ENCODE measurements at places on chromosomes 2 and 18.

DNA sequence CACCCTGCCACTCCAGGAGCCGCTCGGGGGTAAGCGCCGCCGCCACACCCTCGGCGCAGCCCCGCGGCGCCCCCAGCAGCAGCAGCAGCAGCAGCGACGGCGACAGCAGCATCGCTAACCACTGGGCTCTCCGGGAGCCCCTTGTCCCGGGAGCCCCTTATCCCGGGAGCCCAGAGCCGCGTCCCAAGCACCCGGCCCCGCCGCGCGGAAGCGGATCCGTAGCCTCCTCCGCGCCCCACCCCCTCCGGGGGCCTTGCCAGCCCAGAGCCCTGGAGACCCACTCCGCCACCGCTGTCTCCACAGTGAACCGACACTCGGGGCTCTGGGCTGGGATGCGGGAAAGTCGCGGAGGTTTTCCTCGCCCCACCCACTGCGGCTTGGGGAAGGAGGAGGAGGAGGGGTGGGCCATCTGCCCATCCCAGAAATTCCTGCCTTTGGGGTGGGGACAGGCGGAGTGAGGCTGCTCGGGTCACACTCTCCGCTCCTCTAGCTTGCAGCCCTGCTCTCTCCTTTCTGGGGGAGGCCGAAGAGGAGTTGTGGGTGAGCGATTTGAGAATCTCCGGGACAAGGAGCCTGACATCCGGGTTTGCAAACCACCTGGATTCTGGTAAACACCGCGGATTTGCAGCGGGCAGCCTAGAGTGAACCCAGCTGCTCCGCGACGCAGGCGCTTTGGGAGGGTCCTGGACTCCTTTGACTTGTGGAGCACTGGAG lies at the start of gene PLA2R1:
TSS of gene PLA2R1 (minus strand) at position 324 of the 714 bp plus-strand sequence. CDS start at position 112, 212 bp downstream.
- ATAC-seq, result peak; percentile 23

GRCh38 chr2:72731116-72731515 lies 94.7 kb downstream of the EXOC6B start:
- no peak for ATAC-seq

DNA sequence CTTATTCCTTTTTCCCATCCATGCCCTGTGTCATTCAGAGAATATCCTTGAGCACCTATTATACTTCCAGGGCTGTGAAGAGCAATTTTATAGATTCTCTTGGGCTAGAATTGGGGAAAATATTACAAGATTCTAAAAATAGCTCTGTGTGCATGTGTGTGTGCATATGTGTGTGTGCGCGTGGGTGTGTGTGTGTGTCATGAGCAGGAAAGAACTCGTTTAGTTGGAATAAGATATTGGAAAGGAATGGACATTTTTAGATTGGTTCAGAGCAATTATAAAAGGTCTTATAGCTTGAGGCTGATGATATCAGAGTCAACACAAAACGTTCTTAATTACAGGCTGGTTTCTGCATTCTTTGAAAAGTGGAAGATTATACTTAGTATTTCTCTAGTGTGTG lies 212.1 kb upstream of the COPS8 start:
- no peak for ATAC-seq

- ATAC-seq, result no peak
These were observed 260.5 kb downstream of the C1D start for GRCh38 chr2:67802291-67802690.

DNA sequence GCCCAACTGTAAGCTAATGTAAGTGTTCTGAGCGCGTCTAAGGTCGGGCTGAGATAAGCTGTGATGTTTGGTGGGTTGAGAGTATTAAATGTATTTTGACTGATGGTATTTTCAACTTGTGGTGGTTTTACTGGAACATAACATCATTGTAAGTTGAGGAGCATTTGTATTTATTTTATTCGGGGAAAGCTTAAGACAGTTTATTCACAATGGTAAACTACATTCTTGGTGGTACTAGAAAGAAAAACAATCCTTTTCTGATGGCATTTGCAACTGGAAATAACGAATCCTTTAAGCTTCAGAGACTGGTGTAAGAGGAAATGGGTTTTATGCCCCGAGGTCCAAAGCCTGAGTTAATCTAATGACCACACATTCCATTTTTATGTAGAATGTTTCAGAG lies 283.3 kb upstream of the NETO1 start:
- ATAC-seq, result no peak

DNA sequence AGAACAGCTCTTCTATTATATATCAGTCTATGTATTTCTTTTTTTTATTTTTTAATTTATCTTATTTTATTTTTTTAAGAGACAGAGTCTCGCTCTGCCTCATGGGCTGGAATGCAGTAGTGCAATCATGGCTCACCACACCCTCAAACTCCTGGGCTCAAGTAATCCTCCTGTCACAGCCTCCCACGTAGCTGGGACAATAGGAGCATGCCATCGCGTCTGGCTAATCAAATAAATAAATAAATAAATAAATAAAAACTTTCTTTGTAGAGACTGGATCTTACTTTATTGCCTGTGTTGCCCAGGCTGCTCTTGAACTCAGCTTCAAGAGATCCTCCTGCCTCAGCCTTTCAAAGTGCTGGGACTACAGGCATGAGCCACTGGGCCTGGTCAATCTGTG lies 117.0 kb downstream of the RBMS1 start:
- no peak for ATAC-seq

GRCh38 chr2:176679061-176679669 lies 409.9 kb downstream of the MTX2 start:
- ATAC-seq, result no peak

DNA sequence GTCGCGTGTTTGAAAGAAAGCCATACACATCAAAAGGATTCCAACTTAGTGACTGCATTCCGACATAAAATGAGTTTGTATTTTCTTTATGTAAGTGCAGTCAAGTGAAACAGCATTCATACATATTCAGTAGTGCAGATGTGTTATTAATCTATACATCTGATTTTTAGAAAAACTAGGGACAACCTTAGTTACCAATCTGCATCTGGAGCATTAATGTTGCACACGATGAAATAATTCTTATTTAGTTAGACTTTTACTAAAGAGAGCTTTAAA lies 1.9 kb downstream of the GORASP2 start:
- ATAC-seq, result no peak

- no peak for ATAC-seq
These were observed 29.3 kb upstream of the DCC start for GRCh38 chr18:52310651-52311050.

DNA sequence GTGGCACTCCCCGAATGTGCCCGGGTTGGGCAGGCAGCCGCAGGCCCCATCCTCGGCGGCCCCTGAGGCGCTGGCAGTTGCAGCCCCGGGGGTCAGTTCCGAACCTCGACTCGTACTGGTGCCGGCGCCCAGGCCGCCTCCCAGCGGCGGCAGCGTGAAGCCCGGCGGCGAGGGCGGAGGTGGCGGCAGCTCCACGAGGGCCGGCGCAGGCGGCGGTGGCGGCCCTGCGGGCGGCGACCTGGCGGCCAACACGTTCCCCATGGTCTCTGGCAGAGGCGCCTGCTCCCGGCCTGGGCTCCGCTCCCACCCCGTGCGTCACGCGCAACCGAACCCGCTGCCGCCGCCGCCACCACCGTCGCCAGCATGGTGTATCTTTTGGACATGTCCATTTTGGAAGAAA lies 196.3 kb downstream of the CCDC74A start:
- no peak for ATAC-seq

GRCh38 chr2:104734937-104735586 lies 118.9 kb upstream of the POU3F3 start:
- no peak for ATAC-seq

GRCh38 chr2:39547811-39548719 lies 111.0 kb upstream of the MAP4K3 start:
- ATAC-seq, result no peak

DNA sequence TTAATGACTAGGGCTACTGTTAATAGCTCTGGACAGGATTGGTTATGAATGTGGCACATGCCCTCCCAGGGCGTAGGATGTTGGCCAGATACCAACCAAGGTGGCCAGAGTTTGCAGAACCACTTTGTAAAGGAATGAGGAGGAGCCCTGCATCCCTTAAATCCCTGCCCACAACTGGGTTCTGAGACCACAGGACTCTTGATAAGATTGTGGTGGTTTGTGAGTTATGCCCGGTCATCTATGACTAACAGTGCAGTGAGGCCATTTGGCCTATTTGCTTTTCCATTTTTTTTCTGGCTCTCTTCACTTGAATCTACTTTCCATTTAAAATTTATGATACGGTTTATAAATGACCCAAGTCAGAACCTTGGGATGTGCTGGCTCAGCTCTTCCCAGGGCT lies 294.5 kb downstream of the PRKCE start:
- ATAC-seq, result no peak

DNA sequence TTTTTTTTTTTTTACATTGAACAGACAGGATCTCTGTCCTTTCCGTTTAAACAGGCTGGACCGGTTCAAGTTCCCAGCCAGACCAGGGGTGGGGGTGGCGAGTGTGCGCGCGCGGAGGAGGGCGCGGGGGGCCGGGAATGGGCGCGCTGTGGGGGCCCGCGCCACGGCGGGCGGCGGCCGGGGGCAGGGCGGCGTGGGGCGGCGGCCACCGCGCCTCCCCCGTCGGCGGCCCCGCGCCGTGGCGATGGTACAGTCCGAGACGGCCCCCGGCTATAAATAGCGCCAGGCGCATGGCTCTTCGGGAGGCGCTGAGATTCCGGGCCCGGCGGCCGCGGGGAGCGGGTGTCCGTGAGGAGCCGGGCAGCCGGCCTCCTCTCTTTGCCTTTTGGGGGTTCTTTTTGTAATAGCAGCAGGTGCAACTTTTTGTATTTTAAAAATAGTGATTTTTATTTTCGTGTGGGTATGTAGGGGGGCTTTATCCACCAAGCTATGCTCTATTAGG lies 430 bp upstream of the CELF4 start:
- no peak for ATAC-seq

- no peak for ATAC-seq
These were observed 303.1 kb upstream of the FBXO11 start for GRCh38 chr2:48209214-48209885.

GRCh38 chr2:160257743-160258491 lies 57.8 kb upstream of the ITGB6 start:
- ATAC-seq, result no peak

- ATAC-seq, result no peak
These were observed 68.2 kb downstream of the ZSWIM2 start for GRCh38 chr2:186780701-186781316.

DNA sequence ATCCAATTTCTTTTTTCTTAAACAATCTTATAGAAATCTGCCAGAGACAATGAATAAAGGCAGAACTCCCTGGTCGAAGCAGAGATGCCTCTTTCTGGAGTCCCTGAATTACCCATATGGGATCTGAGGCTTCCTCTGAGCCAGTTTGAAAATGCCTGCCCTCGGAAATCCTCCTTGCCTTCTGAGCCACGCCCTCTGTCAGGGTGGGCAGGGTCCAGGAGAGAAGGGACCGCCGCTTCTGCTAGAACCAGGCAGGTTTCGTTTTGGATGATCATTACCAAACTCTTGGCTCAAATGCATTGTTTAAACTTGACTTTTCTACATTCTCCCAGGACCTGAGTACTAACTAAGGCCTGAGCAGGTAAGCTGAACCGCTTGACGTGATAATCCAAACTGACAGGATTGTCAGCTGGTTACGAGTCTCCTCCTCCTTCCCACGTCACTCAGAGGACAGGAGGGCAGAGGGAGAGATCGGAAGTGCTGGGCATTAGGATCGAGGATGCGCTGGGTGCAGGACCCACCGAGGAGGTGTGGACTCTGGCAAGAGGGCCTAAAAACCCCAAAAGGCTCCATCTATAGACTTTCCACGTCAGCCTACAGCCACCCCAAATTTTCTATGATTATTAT lies 128.4 kb downstream of the KLHL29 start:
- ATAC-seq, result no peak

- no peak for ATAC-seq
These were observed 177.1 kb upstream of the HDAC4 start for GRCh38 chr2:239577935-239578334.

DNA sequence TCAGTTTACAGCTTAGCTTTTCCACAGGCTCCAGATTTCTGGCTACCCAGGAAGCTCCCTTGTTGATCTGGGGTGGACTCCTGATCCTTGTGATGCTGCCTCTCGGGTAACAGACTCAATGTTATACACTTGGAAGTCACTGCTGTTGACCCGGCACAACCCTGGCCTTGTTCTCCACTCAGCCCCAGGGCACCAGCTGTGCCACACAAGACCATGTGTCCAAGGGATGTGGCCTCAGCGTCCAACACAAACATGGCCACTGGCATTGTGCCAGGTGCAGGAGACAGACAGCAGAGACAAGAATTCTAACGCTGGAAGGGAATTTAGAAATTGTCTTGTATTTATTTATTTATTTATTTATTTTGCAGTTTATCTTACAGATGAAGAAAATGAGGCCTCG lies 39.0 kb upstream of the PPP4R1 start:
- ATAC-seq, result no peak

DNA sequence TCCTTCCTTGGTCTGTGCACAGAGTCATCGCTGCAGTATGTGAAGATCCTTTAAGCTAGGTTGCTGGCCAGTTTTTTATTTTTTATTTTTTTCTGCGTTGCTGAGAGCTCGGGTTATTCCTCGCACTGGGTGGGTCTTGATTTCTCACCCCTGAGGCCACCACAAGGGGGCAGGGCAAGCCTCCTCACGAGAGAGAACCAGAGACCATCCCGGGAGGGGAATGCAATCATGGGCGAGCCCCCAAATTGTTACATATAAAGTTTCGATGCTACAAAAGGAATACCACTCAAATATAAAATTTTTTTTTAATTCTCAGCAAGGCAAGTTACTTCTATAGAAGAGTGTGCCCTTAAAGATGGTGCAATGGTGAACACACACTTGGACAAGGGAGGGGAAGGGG lies 24.9 kb downstream of the HTR2B start:
- ATAC-seq, result no peak

- ATAC-seq, result peak; percentile 49
These were observed 622.5 kb downstream of the RNF144A start for GRCh38 chr2:7539760-7540159.

- ATAC-seq, result no peak
These were observed 24.7 kb upstream of the CELF4 start for GRCh38 chr18:37590346-37590745.

- ATAC-seq, result peak; percentile 82
These were observed 54.0 kb downstream of the HRH4 start for GRCh38 chr18:24514439-24514838.

- peak; percentile 77 for ATAC-seq
These were observed 42.4 kb downstream of the HK2 start for GRCh38 chr2:74876081-74876886.

- ATAC-seq, result no peak
These were observed 75.0 kb downstream of the CERS6 start for GRCh38 chr2:168530982-168531622.

DNA sequence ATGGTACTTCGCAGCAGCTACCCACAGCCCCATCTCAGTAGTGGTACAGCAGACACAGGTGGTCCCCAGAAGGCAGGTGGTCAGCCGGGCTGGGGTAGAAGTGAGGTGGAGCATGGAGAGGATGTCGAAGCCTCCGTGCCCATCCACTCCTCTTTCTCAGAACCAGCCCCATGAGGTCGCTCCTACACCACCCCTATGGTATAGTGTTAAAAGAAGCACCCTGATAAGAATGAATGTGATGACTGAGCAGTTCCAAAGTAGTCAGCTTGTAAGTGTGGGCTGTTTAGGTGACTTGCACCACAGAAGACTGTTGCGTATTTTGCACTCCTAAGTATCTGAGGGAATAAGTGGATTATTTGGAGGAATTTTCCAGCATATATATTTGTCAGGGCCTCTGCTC lies 111.3 kb downstream of the WDSUB1 start:
- ATAC-seq, result no peak

GRCh38 chr2:54716375-54716774 lies 7.1 kb upstream of the EML6 start:
- ATAC-seq, result no peak

GRCh38 chr18:28457784-28458183 lies 280.9 kb upstream of the CDH2 start:
- no peak for ATAC-seq

GRCh38 chr2:220811952-220812570 lies 760.0 kb downstream of the EPHA4 start:
- no peak for ATAC-seq

- peak; percentile 78 for ATAC-seq
These were observed 28.0 kb downstream of the STAT4 start for GRCh38 chr2:191122638-191123294.
